ENCODE measurements at places on chromosomes 6 and 20. TPM values are rescaled to one million over a fixed set of nuclear protein-coding genes. Genes with fewer than 3 reads are reported as not detected.

DNA sequence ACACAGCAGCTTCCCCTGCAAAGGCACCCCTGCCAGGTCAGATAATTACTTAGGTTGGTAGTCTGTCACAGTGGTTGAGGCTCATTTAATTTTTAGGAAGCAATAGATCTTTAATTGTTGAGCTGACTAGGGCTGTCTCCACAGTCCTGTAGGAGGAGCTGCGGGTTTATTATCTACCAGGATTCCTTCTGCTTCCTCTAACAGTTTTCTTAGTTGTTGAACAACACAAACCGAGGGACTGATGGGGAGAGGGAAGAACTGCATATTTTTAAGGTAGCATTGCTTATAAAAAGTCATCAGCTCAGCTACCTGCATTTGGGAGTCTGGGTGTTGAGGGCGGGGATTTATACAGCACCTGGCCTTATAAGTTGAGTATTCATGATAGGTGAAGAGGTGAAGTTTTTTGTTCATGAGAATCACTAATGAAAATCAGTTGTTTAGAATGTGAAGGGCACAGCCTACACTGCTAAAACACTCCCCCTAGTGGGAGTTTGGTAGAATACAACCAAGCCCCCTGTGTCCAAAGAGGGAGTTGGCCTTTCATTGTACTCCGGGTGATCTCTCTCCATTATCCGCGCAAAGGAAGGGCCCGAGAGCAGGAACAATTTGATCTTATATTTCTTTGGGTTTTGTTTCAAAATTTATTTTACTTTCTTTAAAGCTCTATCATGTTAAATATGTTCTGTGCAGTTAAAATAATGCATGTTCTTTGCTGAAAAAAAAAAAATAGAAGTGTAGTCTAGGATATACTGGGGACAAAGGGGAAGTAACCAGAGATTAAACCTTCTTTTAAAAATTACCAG lies 69.6 kb downstream of the SSR1 start:
- peaks cover 26% of the 10 kb centered on the region for H3K4me1 ChIP-seq
- peak; percentile 53 for DNase-seq
- no peak overlapping the region for H3K4me3 ChIP-seq
- no peaks in the 10 kb centered on the region for H3K36me3 ChIP-seq
- H3K27me3 ChIP-seq = no peaks in the 10 kb centered on the region
- no peak overlapping the region for H3K27ac ChIP-seq

GRCh38 chr6:57302477-57302876 lies 15.0 kb upstream of the PRIM2 start:
- H3K27ac ChIP-seq = no peak overlapping the region
- H3K36me3 ChIP-seq = no peaks in the 10 kb centered on the region
- peaks cover 13% of the 10 kb centered on the region for H3K27me3 ChIP-seq
- H3K4me3 ChIP-seq = no peak overlapping the region
- DNase-seq = no peak

DNA sequence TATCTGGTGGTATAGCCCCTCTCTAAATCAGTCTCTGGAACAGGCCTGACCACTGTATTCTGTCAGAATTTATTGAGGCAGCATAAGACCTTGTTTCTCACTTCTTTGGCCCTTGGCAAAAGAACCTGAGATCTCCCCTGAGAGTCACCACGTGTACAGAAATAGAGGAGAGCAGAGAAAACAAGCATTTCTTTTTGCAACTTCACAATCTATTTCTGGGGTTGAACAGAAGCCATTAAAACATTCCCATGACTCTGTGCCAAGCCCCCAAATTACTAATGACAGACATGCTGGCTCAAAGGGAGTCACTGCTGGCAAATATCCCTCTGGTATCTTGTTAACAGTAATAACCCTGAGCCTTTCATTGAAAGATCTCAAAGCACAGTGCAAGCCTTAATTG lies 395.3 kb downstream of the MAFB start:
- no peaks in the 10 kb centered on the region for H3K36me3 ChIP-seq
- peaks cover 6% of the 10 kb centered on the region for H3K4me1 ChIP-seq
- DNase-seq = no peak
- H3K27me3 ChIP-seq = no peaks in the 10 kb centered on the region
- H3K4me3 ChIP-seq = no peak overlapping the region
- H3K27ac ChIP-seq = no peak overlapping the region

The NOX3 gene
- total RNA-seq = not detected

GRCh38 chr6:12280458-12280857 lies 9.7 kb upstream of the EDN1 start:
- H3K36me3 ChIP-seq = no peaks in the 10 kb centered on the region
- H3K4me3 ChIP-seq = no peak overlapping the region
- no peak for DNase-seq
- H3K27me3 ChIP-seq = no peaks in the 10 kb centered on the region

The TFAP2C gene
- total RNA-seq = 4.0 TPM

GRCh38 chr6:154522576-154522975 lies 12.1 kb upstream of the CNKSR3 start:
- peaks cover 25% of the 10 kb centered on the region for H3K4me1 ChIP-seq
- no peak for DNase-seq
- no peak overlapping the region for H3K4me3 ChIP-seq
- H3K27ac ChIP-seq = no peak overlapping the region

DNA sequence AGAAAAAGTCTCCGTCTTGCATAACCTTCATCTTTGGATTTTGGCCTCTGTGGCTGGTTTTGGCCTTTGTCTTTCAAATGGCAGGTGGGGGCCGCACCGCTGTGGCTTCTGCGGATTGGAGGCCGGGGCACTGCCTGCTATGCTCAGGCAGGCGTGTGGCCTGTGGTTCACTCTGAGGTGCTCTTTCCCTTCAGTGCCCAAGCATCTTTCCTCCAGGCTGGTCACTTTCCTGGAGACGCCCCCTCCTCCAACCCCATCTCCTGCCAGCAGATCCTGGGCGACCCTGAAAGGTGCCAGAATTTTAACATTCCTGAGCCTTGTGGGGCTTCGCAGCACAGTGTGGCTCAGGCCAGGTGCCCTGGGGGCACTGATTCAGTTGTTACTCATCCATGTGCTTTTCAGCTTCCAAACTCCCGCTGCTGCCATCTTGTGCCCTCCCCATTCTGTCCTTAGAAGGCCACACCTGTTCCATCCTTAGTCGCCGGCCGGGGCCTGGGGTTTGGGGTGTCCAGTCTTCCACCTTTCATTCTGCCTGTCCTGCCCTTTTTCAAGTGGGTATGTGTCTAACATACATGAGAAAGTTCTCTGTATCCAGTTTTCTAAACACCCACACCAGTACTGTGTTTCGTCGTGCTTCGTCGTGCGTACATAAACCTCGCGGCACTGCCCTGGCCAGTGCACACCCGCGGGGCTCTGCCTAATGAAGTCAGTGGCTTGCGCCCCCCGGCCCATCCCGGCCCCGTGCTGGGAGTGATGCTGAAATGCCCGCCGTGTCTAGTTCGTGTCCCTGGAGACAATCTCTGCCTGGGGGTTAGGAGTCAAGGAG lies 12.1 kb downstream of the SS18L1 start:
- H3K4me1 ChIP-seq = peaks cover 10% of the 10 kb centered on the region
- no peak overlapping the region for H3K27ac ChIP-seq
- H3K36me3 ChIP-seq = peaks cover 24% of the 10 kb centered on the region
- H3K27me3 ChIP-seq = no peaks in the 10 kb centered on the region
- no peak overlapping the region for H3K4me3 ChIP-seq

GRCh38 chr20:9966966-9967365 lies 67.8 kb upstream of the ANKEF1 start:
- H3K27me3 ChIP-seq = peaks cover 4% of the 10 kb centered on the region
- no peak for DNase-seq
- H3K4me3 ChIP-seq = no peak overlapping the region
- no peaks in the 10 kb centered on the region for H3K4me1 ChIP-seq
- no peak overlapping the region for H3K27ac ChIP-seq

DNA sequence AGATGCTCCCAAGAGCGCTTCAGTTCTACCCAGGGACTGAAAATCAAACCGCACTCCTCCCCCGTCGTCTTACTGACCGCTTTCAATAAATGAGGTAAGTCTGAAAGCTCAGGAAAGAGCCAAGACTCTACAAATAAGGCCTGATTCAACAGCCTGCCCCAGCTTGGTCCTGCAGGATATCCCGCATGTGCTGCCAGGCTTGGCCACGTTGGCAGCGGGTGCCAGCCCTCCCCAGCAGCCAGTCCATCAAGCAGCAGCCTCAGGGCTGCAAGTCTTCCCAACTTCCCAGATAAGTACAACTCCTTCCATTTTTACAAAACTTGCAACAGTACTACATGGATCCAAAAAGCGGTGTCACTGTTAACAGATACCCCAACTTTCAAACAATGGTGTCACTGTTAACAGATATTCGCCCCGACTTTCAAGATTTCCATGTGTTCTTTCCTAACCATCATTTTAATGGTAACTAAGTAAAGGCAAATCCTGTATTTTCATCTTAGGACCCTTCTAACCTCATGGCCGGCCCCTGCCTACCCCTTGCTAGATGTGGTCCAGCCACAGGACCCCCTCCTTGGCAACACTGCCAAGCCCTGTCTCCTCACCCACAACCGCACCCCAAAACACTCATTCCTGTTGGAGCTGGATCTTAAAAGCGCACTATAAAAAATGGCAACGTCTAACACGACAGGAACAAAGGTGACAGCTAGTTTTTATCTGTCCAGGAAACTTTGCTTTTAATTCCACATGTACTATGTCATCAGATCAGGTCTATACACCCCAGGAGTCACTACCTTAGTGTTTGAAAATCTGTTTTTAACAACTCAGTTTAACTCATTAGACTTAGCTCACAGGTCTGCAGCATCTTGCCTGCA lies 28.0 kb downstream of the DIDO1 start:
- H3K4me1 ChIP-seq = peaks cover 14% of the 10 kb centered on the region
- H3K27me3 ChIP-seq = no peaks in the 10 kb centered on the region
- no peak overlapping the region for H3K27ac ChIP-seq
- H3K4me3 ChIP-seq = no peak overlapping the region

DNA sequence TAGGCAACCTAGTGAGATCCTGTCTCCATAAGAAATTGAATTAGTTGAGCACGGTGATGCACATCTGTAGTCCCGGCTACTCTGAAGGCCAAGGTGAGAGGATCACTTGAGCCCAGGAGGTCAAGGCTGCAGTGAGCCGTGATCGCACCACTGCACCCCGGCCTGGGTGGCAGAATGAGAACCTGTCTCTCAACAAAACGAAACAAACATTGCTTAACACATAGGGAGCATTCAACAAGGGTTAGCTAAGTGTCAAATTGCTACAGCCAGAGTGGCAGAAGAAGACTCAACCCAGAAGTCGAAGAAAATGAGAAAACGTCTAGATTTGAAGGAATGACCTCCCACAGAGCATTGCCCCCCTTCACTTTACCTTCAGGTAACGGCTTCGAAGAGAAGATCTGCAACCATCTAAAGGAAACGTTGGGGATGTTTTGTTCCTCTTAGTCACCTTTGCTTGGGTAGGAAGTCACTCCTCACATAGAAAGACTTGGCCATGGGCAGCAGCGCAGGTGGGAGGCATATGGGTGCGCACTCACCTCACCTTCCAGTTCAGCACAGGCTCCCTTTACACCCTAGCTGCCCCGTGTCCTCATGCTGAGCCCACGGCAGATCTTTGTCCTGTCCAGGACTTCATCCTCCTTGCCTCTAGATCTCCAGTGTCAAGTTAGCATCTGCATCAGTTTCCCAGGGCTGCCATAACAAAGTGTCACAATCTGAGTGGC lies 63.7 kb upstream of the SHLD1 start:
- no peaks in the 10 kb centered on the region for H3K4me1 ChIP-seq
- no peaks in the 10 kb centered on the region for H3K36me3 ChIP-seq
- no peaks in the 10 kb centered on the region for H3K27me3 ChIP-seq

GRCh38 chr6:7401075-7401474 lies 11.5 kb downstream of the RIOK1 start:
- H3K36me3 ChIP-seq = peaks cover 8% of the 10 kb centered on the region
- no peaks in the 10 kb centered on the region for H3K27me3 ChIP-seq
- no peak for DNase-seq
- no peak overlapping the region for H3K27ac ChIP-seq
- H3K4me1 ChIP-seq = no peaks in the 10 kb centered on the region

DNA sequence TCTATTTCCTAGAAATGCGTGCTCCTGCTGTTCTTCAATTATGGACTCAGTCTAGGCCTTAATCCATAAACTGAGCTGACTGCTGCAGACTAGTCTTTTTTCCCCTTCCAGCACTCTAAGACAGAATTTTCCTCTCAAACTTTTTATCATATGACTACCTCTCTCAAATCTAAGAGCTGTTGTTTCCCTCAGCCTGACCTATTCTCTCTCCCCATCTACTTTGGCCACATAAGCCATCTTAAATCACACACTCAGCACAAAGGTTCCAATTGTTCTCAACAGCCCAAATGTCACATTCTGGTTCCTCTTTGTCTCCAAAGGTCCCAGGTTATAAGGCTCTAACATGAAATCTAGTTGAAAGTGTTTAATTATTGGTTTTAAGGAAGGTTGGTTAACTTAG lies 85.2 kb downstream of the PRSS35 start:
- H3K27me3 ChIP-seq = no peaks in the 10 kb centered on the region
- H3K4me1 ChIP-seq = peaks cover 11% of the 10 kb centered on the region
- peak overlapping the region; percentile 32 for H3K27ac ChIP-seq
- no peak overlapping the region for H3K4me3 ChIP-seq
- DNase-seq = no peak

GRCh38 chr6:21037453-21037852 lies 503.2 kb downstream of the CDKAL1 start:
- peaks cover 3% of the 10 kb centered on the region for H3K36me3 ChIP-seq
- H3K27me3 ChIP-seq = no peaks in the 10 kb centered on the region
- no peak overlapping the region for H3K27ac ChIP-seq
- DNase-seq = no peak
- H3K4me3 ChIP-seq = no peak overlapping the region
- peaks cover 6% of the 10 kb centered on the region for H3K4me1 ChIP-seq

GRCh38 chr20:2800521-2801285 lies at the start of gene CPXM1:
Gene CPXM1, minus strand, starts transcription at chr20:2800627. Its CDS starts 55 bp downstream, at chr20:2800572.
- peak within 1 kb of the TSS; percentile 96 for H3K4me3 ChIP-seq
- DNase-seq = peak; percentile 71
- H3K27ac ChIP-seq = peak within 1 kb of the TSS; percentile 99
- H3K4me1 ChIP-seq = peaks cover 30% of the 10 kb centered on the region

DNA sequence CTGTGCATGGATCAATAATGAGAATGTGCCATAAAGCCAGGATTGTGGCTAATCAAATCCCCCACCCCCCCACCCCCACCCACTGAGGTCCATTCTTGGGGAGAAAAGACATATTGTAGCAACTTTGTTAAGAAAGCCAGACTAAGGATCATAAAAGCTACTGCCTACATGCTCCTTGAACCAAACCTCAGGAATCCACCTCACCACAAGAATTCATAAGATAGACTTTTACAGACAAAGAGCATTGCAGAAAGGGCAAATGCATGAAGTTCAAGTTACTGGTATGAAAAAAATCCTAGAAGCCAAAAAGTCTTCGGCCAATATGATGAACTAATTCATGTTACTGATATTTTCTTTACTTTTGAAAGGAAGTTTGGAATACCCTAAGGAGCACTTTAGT lies 187.9 kb upstream of the ARID1B start:
- peaks cover 3% of the 10 kb centered on the region for H3K27me3 ChIP-seq
- no peaks in the 10 kb centered on the region for H3K36me3 ChIP-seq
- H3K4me3 ChIP-seq = no peak overlapping the region
- H3K27ac ChIP-seq = no peak overlapping the region
- no peaks in the 10 kb centered on the region for H3K4me1 ChIP-seq

GRCh38 chr6:157614026-157614568 lies 208.9 kb upstream of the SNX9 start:
- no peaks in the 10 kb centered on the region for H3K36me3 ChIP-seq
- H3K27me3 ChIP-seq = no peaks in the 10 kb centered on the region
- no peak for DNase-seq
- H3K4me1 ChIP-seq = peaks cover 7% of the 10 kb centered on the region

GRCh38 chr6:2183246-2183645 lies 62.2 kb downstream of the GMDS start:
- no peaks in the 10 kb centered on the region for H3K27me3 ChIP-seq
- DNase-seq = no peak
- no peak overlapping the region for H3K4me3 ChIP-seq
- no peak overlapping the region for H3K27ac ChIP-seq
- no peaks in the 10 kb centered on the region for H3K36me3 ChIP-seq
- H3K4me1 ChIP-seq = no peaks in the 10 kb centered on the region

The C6orf141 gene
- 0.89 TPM for total RNA-seq

The PDE10A gene
- 26.2 TPM for total RNA-seq
